ENCODE measurements at places on chromosomes 11 and 22.
A peak's percentile ranks its signal among the peaks of the same experiment; 100 is the strongest.

DNA sequence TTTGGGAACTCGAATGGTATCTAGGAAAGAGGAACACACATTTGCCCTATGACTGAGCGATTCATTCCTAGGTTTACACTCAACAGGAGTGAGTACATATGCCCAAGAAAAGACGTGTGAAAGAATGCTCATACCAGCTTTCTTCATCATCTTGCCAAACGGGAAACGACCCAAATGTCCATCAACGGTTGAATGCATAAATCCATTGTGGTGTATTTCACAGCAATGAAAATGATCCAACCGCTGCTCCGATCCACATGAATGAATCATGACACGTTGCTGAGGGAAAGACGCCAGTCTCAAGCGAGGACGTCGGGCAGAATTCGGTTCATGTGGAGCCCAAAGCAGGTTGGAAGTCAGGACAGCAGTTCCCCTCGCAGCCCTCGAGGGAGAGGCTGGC lies 71.5 kb downstream of the CYTH4 start:
- DNase-seq, result no peak

DNA sequence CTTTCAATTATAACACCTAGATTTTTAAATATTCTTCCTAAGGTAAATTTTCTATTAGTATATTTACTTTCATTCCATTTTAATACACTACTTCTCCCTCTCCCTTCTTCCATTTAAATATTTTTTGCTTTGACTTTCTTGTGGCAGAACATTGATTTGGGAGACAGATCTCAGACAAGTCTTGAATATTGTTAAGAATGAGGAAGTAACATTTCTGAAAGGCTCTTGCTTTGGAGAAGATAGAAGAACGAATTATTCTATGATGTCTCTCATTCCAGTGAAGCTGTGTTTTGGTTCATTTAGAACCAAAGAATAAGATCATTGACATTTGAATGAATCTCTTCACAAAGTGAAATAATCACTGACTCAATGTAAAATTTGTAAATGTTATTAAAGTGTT lies 2.4 kb downstream of the IPO7 start:
- DNase-seq, result no peak

DNA sequence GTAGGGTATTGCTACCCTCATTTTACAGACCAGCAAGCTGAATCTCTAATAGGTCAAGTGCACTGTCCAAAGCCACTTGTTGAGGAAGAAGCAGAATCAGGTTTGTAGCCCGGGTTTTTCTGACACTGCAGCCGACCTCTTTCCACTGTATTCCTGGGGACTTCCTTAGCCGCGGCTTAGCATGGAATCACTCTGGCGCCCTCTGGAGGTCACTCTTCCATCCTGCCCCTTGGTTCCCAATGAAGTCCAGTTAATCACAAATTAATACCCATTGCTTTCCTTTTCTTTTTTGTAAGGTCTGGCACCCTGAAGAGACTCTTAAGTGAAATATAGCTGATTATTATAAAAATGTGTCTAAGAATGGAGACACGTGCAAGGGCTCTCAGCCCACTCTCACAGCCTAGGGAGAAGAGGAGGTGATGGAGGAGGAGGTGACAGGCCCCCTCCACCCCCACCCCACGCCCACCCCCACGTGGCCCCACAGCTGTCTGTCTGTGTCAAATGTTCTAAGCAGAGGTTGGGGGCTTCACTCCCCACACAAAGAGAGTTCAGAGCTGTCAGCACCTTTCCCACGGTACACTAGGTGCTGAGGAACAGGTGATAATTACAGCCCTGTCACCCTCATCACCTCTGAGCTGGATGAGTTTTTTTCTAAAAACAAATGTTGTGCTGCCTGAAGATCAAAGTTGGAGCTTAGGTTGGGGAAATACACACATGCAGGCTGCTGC lies 57.7 kb upstream of the DRD2 start:
- DNase-seq, result peak; percentile 83

DNA sequence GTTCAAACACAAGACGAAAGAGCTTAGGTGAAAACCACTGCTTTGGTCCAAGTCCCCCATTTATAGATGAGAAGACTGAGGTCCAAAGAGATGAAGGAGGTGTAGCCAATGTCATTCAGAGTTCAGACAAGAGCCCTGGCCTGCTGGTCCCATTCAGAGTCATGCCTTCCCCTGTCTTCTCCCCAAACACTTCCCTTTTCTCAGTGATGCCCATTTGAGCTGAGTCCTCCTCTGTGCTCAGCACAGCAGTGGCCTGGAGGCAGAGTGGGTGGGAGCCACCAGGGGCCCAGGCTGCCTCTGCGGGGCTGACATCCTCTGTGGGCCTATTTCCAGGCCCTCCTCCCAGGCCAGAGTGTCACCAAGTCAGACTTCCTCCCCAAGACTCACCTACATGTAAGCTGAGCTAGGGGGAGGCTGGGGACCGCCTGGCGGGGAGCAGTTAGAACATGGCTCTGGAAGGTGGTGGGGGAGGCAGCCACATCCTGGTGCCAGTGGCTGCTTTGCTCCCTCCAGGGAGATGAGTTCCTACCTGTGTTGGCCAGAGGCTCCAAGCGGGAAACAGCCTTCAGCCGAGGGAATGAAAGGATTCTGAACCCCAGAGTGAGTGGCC lies 22.4 kb upstream of the LRRC10B start:
- no peak for DNase-seq

DNA sequence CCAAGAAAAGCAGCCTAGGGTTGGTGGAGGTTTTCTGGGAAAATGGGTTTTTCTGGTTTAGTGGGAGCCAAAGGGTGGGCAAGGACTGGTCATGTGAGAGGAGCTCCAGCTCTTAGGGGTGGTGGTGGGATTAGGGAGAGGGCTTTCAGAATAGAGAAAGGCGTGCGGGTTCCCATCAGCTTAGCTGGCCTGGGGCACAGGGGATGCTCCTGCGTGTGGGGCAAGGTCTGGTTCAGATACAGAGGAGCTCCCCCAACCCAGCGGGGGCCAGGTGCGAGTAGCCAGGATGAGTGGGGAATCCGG lies 644 bp downstream of the TMEM134 start:
- no peak for DNase-seq

GRCh38 chr22:35894464-35894878 lies 134.2 kb downstream of the RBFOX2 start:
- DNase-seq, result no peak

DNA sequence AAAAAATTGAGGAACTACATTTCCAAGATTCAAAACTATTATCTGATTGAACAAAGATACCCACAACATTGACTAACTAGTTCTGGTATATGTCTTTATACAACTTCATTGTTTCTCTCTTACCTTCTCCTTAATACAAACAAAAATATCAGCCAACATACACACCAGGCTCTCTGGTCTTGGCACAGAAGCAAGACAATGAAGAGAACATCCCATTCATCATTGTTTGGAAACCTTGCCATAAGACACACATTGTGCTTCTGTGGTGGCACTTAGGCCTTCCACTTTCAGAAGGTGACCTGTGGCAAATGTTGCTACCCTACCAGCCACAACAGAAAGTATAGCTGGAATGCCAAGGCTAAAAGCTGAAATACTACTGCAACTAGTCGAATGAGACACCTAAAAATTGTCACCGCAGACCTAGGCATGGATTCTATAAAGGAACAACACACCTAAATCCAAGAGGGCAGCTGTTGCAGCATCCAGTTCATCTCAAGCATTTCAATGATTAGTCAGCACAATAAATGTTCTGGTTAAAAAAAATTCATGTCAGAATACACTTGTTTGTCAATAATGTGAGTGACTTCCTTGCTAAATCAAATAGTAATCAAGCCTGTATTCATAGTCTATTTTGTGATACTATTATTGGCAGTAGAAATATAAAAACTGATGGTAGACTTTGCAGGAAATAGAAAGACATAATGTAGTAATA lies 26.3 kb downstream of the MAP6 start:
- DNase-seq, result no peak

GRCh38 chr11:520428-521176 lies 13.6 kb upstream of the RNH1 start:
- no peak for DNase-seq

GRCh38 chr22:37630839-37631435 lies 8.5 kb upstream of the SH3BP1 start:
- no peak for DNase-seq

DNA sequence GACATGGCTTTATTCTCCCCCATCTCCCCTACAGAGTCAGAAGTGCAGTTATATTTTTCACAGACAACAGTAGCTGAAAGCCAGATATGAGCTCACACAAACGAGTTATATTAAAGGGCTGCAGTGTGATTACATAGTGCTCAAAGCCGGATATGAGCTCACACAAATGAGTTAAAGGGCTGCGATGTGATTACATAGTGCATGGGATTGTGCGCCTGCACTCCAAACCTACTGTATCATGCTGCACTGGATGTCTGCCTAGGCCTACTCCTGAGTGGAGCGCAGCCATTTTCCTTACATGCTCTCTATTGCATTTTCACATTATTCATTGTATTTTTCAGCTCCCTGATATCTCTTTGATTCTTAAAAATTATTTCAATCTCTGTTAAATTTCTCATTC lies 414.6 kb upstream of the LARGE1 start:
- DNase-seq, result no peak
